ENCODE measurements at places on chromosomes 7 and 10.

DNA sequence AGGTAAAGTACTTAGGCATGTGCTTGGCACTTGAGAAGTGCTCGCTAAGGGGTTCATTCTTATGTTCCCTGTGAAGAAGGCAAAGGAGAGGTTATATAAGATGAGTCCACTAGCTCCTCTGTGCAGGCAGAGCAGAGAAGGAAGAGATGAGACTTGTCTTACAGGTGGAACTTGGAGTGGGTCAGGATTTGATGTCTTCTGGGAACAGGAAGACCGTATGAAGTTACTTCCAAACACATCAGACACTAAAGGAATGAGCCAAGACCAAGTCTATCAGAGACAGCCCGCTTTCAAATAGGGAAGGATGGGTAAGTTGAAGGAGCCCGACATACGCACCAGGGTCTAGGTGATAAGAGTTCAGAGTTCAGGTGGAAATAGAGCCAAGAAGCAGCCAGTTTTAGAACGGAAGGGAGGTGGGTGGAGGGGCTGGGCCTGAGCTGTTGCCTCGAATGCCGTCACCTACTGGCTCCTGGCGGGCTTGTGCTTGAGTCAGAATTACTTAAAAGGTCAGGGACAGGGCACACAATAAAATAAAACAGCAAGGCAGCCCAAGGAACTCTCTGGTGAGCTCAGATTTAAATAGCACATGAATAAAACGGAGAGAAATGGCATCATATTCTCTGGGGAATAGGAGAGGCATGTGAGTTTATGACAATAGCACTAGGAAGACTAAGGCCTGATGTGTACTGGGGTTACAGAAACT, 56.1 kb upstream of the GRB10 start:
- peak; percentile 91 for DNase-seq

DNA sequence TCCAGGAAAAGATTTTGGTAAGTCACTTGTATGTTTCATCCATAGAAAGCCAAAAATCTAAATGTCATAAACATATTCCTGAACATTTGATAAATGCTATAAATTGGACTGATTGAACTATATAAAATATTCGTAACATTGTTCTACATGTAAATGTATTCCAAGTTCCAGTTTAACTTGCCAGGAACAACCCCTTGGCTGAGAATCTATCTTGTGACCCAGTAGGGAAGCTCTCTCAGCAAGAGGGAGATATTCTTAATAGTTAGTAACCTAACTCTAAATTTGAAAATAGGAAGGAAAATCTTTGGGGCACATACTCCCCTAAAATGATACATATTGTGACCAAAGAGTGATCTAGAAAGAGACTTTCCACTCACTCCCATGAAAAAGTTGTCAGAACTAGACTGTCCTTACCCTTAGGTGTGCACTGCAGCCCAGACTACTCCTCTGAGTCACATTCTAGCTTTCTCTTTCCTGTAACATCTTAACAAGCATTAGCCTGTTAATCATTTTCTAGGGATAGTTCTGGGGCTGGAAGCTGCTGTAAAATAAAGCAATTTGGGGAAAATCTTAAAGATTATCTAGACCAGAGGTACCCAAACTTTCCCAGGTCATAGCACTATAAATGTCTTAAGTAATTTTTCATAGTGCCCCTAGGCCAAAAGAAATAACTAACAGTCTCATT, 73.7 kb upstream of the SKAP2 start:
- DNase-seq: no peak

DNA sequence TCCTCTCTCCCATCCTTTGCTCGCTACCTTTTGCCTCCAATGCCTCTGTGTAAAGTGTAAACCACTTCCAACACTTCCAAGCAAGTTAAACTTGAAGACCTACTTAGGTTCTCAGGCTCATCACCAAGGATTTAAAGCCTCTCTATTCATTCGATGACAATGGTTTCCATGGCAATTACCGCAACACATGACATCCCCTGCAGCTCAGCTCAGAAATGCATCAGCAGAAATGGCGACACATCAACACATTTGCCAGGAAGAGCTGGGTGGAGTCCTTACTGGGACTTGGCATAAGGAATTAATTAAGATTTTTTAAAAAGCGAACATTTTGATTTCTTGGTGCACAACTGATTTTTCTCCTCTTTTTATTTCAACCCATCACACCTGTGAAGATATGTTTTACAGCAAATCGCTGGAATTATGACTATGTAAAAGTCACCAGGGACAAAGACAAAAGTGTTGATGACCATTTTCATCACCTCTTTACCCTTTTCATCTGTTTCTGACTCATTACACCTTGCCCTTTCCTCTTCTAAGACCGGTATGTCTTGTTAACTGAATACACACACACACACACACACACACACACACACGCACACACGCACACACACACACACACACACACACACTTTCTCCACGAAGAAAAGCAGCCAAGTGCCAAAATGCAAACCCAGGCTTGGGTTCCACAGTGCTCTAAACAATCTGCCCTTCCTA, 453.4 kb upstream of the CELF2 start:
- DNase-seq: peak; percentile 5

GRCh38 chr10:58653139-58653538, 140.5 kb downstream of the BICC1 start:
- peak; percentile 72 for DNase-seq

- no peak for DNase-seq
These were observed 36.1 kb downstream of the UBTD1 start for GRCh38 chr10:97534746-97535367.

- no peak for DNase-seq
These were observed 1.3 kb downstream of the SAR1A start for GRCh38 chr10:70169011-70169410.
